ENCODE measurements at places on chromosomes 6 and 20.

- no peak for DNase-seq
These were observed 49.6 kb upstream of the SLC22A1 start for GRCh38 chr6:160071805-160072690.

GRCh38 chr6:128029826-128030225 is 129.0 kb upstream of the THEMIS start:
- no peak for DNase-seq

- DNase-seq: no peak
These were observed 618.0 kb downstream of the TFAP2A start for GRCh38 chr6:9796827-9797226.

DNA sequence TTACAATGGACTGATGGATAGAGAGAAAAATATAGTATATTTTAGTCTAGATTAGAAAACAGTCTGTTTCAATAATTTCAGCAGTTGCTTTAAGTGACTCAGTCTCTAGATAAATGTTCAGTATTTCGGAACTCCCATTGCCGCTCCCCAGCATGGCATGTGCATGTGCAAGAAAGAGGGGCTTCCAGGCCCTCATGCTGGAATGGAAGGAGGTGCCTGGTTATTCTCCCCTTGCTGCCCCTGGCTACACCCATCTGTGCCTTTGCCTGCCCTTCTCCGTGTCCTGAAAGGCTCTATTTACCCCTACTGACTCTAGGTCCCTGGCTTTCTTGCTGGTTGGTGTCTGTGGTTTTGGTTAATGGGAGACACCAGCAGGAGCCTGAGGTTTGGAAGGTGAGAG is 115.7 kb upstream of the IFNGR1 start:
- no peak for DNase-seq
